ENCODE measurements at places on chromosomes 1 and 21.

- DNase-seq, result no peak
Observed at GRCh38 chr1:86582161-86582560, 35.3 kb downstream of the CLCA4 start.

GRCh38 chr21:38385427-38386175 is 112.7 kb downstream of the ERG start:
- no peak for DNase-seq

DNA sequence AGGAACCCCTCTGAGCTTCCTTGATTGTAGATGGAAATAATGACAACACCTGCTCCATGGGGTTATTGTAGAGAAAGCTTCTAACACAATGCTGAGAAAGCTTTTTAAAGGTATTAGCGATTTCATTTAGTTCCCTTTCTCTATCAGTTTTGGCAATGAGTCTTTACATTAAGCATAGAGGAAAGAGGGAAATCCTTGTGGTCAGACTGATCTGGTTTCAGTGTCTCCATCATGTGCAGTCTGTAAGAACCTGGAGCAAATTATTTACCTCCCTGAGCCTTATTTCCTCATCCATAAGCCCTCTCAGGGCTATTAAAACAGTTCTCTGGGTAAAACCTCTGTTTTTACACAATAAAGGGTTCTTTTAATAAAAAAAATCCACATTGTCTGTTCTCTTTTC is 87.5 kb downstream of the FGGY start:
- DNase-seq, result no peak

GRCh38 chr1:84689514-84690396 is 506 bp downstream of the SSX2IP start:
- no peak for DNase-seq

GRCh38 chr1:112466078-112466660 is 42.6 kb upstream of the WNT2B start:
- DNase-seq, result peak; percentile 95

DNA sequence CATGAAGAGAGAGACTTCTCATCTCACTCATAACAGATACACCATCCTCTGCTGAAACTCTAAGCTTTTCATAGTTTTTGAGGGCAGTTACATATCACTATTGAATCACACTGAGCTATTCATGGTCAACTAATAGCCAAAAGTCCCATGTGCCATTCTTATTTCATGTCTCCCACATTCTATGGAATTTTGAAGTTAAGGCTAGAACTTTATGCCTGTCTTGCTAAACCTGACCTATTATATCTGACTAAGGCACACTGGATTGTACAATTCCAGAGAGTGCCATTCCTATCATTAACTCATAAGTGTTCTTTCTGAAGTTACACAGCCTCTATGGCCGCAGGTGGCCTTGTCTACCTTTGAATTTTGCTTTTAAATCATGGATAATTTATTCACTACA is 254.3 kb downstream of the PTPRC start:
- DNase-seq, result no peak

GRCh38 chr1:67948151-67949080 is 102.0 kb downstream of the DIRAS3 start:
- no peak for DNase-seq

DNA sequence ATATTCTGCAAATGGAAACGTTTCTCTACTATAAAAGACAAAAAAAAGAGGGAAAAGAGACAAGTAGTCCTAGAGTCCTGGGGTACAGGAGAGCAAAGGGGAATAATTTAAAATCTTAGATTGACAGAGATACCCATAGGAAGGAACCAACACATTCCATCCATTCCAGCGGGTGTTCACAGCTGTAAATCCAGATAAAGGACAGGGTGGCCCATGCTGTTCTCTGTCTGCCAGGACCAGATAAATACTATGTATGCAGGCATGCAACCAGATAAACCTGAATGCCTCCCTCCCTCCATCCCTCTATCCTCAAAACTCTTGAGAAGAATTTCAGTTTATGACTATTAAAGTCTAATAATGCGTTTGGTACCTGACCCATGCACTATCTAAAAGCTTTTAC is 131.8 kb downstream of the PTPN14 start:
- no peak for DNase-seq

DNA sequence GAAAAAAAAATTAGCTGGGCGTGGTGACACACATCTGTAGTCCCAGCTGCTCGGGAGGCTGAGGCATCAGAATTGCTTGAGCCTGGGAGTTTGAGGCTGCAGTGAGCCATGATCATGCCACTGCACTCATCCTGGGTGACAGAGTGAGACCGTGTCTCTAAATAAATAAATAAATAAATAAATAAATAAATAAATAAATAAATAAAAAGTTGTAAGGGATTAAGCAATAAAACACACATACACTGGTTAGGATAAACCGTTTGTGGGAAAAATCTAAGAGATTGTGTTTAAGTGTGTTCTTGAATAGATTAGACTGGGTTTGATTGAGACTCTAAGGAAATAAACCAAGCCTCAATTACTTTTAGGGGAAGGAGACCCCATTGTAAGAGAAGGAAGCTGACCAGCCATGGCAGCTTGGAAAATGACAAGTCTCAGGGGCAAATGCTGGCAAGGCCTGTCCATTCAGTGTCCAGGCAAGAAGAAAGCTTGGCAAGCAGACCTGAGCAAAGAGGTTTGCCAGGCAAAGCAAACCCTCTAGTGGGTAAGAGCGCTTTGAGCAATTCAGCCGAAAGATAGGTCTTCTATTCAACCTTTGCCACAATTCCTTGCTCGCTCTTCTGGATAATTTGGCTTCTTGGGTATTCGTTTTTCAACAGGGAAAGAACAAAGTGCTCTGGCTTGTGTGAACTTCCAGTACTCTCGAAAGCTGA is 106.9 kb upstream of the SERBP1 start:
- DNase-seq, result no peak

DNA sequence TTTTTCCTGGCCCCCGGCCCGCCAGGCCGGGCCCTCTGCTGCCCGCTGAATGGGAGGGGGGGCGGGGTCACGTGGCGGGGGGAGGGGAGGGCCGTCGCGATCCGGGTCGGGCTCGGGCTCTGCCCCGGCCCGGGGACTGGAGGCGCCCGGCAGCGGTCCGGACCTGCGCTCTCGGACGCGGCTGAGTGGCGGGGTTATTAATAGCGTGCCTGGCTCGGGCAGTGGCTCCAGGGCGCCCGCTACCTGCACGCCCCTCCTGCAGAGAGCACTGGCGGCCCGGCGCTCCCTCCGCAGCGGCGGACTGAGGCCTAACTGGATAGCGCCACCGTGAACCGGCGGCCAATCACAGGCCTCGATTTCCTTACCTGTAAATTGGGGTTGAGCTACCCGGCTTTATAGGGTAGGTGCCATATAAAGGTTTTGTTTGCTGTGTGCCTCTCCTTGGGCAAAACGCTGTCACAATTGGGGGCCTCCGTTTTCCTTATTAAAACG is 28.1 kb downstream of the AHDC1 start:
- DNase-seq, result peak; percentile 81

GRCh38 chr1:240497908-240498307 is 114.0 kb downstream of the GREM2 start:
- DNase-seq, result no peak

DNA sequence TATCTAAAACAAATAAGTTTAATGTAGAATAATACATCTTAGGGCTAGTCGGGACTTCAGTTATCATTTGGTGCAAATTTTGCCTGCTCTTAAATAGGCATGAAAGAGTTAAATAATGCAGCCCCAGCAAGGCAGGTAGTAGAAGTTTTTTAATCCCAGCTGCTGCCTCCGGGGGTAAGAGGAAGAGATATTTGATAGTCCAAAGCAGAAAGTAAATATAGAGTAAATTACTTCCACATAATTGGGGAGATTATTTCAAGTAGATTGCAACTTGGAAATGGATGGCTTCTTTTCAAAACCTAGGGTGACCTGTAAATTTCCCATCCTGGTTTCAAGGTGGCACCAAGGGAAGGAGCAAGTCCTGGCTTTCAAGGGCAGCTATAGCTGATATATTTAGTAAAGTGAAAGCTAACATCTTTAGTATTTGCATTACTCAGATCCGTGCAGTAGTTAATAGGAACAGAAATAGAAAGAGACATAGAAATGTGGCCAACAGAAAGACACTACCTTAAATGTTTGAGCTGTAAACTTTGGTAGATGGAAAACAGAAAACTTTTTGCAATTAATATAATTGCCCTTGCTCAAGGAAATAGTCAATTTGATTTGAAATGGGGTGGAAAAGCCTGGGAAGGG is 109.1 kb downstream of the LMO4 start:
- DNase-seq, result no peak

- no peak for DNase-seq
Observed at GRCh38 chr1:181033128-181033798, 520 bp upstream of the MR1 start.

GRCh38 chr1:24934310-24935195 is 4.5 kb upstream of the RUNX3 start:
- DNase-seq, result no peak

GRCh38 chr1:226568077-226568831 is 19.7 kb downstream of the STUM start:
- DNase-seq, result peak; percentile 60

- no peak for DNase-seq
Observed at GRCh38 chr1:228958741-228959140, 223.5 kb downstream of the RHOU start.

GRCh38 chr1:37974567-37974966 is 15.3 kb downstream of the SF3A3 start:
- no peak for DNase-seq

DNA sequence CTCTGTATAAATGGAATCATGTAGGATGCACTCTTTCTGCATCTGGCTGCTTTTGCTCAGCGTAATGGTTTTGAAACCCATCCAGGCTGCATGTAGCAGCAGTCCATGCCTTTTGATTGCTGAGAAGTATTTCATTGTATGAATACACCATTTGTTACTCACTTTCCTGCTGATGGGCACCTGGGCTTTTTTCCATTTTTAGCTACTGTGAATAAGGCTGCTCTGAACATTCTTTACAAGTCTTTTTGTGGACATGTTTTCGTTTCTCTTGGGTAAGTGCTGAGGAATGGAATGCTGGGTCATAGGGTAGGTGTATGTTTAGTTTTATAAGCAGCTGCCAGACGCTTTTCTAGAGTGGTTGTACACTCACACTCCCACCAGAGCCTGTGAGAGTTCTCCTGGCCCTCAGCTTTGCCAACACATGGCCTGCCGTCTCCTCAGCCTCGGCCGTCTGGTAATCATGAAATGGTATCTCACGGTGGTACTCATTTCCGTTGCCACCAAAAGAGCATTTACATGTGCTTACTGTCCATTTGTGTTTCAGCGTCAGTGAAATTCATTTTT is 22.7 kb downstream of the SLX9 start:
- DNase-seq, result no peak

- DNase-seq, result no peak
Observed at GRCh38 chr1:81974222-81974841, 173.6 kb downstream of the ADGRL2 start.

- DNase-seq, result no peak
Observed at GRCh38 chr1:5968161-5968736, 24.0 kb downstream of the NPHP4 start.

GRCh38 chr1:211296396-211296795 is 30.2 kb upstream of the TRAF5 start:
- no peak for DNase-seq

DNA sequence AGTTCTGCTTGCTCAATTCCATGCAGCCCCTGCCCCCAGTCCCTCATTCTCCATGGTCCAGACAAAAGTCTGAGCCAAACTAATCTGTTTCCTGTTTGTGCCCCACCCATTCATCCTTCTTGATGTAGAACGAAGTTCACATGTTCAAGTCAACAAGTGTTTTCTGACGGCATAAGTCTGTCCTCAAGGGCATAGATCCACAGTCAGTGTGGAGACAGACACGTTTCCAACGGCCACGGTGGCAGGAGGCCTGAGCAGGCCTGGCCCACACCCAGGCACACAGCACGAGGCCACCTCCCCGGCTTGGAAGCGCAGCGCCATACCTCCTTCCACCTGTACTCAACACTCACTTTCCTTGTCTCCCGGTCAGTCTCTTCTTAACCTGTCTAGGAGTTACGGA is 16.1 kb downstream of the ADORA1 start:
- no peak for DNase-seq

Data from right hindlimb (tissue), 1 donor.